Lung (tissue), 17 donors: ENCODE measurements at places on chromosomes 6 and 20. TPM values are rescaled to one million over a fixed set of nuclear protein-coding genes. Genes with fewer than 3 reads are reported as not detected.

- DNase-seq: no peak
- no peaks in the 10 kb centered on the region for H3K4me1 ChIP-seq
- no peak overlapping the region for H3K27ac ChIP-seq
- H3K27me3 ChIP-seq: no peaks in the 10 kb centered on the region
- H3K4me3 ChIP-seq: no peak overlapping the region
Observed at GRCh38 chr6:9204171-9204570, 768.8 kb upstream of the SLC35B3 start.

- H3K4me3 ChIP-seq: no peak overlapping the region
- no peak overlapping the region for H3K27ac ChIP-seq
- no peaks in the 10 kb centered on the region for H3K36me3 ChIP-seq
- H3K4me1 ChIP-seq: no peaks in the 10 kb centered on the region
Observed at GRCh38 chr20:9402546-9402945, 111.8 kb upstream of the LAMP5 start.

DNA sequence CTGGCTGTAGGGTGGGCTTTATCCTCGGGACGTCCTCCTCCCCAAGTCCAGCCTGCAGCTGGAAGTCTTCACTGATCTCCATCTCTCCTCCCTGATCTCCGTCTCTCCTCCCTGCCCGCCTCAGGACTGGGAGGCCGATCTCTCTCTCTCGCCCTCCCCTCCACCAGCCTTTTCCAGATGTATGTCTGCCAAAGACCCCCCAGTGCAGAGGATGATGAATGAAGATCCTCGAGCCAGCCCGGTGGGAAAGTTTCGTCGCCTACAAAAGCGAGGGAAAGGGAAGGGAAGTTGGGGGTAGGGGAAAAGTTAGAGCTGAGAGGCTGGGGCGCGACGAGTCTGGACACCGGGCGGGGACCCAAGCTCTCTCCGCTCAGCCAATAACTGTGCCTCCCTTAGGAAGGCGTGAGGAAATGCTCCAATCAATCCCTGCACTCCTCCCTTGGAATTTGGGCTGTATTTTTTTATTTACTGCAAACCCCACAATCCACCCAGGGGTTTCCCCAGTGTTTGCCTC is 595 bp upstream of the SRF start:
- peaks cover 14% of the 10 kb centered on the region for H3K4me1 ChIP-seq
- H3K27ac ChIP-seq: peak overlapping the region; percentile 81
- peak; percentile 90 for DNase-seq
- peak overlapping the region; percentile 53 for H3K4me3 ChIP-seq
- peaks cover 5% of the 10 kb centered on the region for H3K36me3 ChIP-seq
- no peaks in the 10 kb centered on the region for H3K27me3 ChIP-seq

The RRBP1 gene
- 208 TPM for total RNA-seq

The LHFPL5 gene
- not detected for total RNA-seq

GRCh38 chr20:6588296-6588695 is 179.2 kb upstream of the BMP2 start:
- no peaks in the 10 kb centered on the region for H3K27me3 ChIP-seq
- DNase-seq: peak; percentile 60
- peaks cover 9% of the 10 kb centered on the region for H3K4me1 ChIP-seq
- H3K36me3 ChIP-seq: no peaks in the 10 kb centered on the region
- H3K27ac ChIP-seq: no peak overlapping the region

GRCh38 chr6:84764332-84765049 is at the start of gene TBX18:
TSS of gene TBX18 (minus strand) at chr6:84764598. CDS start at chr6:84764181, 417 bp downstream.
- H3K27me3 ChIP-seq: peaks cover 21% of the 10 kb centered on the region
- H3K27ac ChIP-seq: no peak within 1 kb of the TSS
- H3K4me3 ChIP-seq: peak within 1 kb of the TSS; percentile 1
- peaks cover 8% of the 10 kb centered on the region for H3K4me1 ChIP-seq
- H3K36me3 ChIP-seq: no peaks in the 10 kb centered on the region

The APOBEC2 gene
- 0.51 TPM for total RNA-seq

DNA sequence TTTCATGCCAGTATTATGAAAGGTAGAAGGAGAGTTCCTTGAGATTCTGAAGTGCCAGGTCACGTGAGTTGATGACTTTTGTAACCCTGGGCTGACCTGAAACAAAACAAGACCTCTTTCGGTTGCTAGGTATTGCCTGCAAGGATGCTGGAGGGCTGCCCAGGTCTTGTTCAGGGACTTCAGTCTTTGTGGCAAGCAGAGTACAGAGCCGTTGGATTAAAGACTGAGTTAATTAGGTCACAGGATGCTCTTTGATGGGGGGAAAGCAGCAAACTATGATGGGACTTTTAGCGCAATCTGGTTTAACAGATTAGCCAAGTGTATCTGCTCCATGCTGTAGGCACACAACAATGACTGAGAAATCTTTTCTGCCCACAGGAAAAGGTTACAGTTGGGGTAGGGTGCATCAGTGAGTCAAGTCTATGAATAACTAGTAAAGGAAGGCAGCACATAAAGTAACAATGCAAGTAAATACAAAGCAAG is 12.8 kb upstream of the ELOVL5 start:
- DNase-seq: peak; percentile 87
- peaks cover 3% of the 10 kb centered on the region for H3K4me1 ChIP-seq
- no peaks in the 10 kb centered on the region for H3K36me3 ChIP-seq
- no peaks in the 10 kb centered on the region for H3K27me3 ChIP-seq
- H3K4me3 ChIP-seq: no peak overlapping the region
